ENCODE measurements at places on chromosomes 7 and 10.

GRCh38 chr7:98202367-98203195 lies 8.7 kb upstream of the BHLHA15 start:
- no peak for DNase-seq

- no peak for DNase-seq
Observed at GRCh38 chr7:123774496-123774895, 25.7 kb upstream of the WASL start.

- DNase-seq: no peak
Observed at GRCh38 chr10:12844811-12845483, 156.6 kb downstream of the CCDC3 start.

GRCh38 chr10:71242622-71243009 lies 30.2 kb downstream of the UNC5B start:
- no peak for DNase-seq

GRCh38 chr10:49323896-49324270 lies 24.9 kb downstream of the C10orf71 start:
- no peak for DNase-seq

Measured in HuH-7.5 (cell line).